Activated CD4-positive, alpha-beta T cell treated with anti-CD3 and anti-CD28 coated beads, Interleukin-2, amount 50 U/mL, for 4 hours (primary cell): ENCODE measurements at places on chromosomes 1 and 21.

- no peak for DNase-seq
These were observed 282.0 kb downstream of the PTPRU start for GRCh38 chr1:29518183-29518835.

DNA sequence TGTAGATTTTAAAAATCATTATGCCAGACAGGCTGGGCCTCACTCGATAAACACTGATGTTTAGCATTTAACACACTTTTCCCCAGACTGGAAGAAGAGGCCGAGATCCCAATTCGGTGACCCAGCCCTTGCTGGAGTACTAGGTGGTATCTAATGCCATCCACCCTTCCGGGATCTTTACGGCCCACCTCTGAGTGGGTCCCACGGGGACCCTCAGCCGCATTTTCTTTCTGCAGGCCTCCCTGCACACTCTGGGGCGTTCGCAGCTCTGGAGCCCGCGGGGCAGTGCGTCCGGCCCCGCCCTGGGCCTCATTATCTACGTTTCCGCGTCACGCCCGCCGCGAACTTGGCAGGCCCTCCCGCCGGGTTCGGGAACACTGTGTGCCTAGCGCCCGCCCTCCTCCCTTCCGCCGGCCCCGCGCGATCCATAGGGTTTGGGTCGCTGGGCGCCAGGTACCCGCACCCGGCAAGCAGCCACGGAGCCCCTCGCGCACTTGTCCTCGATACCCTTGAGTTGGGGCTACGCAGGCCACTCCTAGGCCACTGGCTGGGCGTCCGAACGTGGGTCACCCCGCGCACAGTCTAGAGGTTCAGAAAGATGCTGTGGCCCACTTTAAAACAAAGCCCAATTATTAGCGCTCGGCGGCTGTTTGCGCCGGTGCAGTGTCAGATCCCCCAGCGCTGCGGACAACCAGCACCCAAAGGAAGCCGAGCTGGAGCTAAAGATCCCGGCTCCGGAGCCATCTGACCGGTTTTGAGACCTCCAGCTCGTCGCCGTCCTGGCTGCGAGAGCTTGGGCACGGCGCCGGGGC, 950 bp upstream of the EVA1C start:
- DNase-seq, result peak; percentile 55

DNA sequence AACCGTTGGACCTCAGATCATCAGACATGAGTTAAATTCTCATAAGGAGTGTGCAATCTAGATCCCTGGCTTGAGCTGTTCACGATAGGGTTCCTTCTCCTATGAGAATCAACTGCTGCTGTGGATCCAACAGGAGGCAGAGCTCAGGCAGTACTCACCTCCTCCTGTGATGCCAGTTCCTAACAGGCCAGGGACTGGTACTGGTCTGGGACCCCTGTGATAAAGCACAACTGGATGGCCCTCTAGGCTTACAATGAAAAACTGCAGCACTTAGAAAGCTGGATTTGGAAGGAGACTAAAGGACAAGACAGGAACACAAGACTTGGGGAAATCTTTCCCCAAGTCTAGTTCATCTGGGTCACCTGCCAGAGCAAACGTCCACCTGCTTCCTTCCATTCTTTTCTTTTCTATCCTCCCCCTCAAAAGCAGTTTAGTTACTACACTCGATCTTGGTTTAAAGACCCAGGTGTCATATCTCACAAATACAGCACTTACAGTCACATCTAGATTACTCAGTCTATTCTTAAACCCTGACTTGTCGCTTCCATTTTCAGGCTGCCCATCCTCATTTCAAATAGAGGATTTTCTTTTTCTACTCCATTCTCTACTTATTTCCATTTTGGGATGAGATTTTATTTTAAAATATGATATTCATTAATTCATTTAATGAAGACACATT, 59.8 kb downstream of the PTPN14 start:
- DNase-seq, result no peak

GRCh38 chr1:216014086-216014485, 409.2 kb downstream of the USH2A start:
- DNase-seq, result no peak

- DNase-seq, result peak; percentile 22
These were observed 11.4 kb upstream of the RGS16 start for GRCh38 chr1:182615468-182616129.

GRCh38 chr1:110452330-110452729, 1.4 kb downstream of the PROK1 start:
- no peak for DNase-seq

DNA sequence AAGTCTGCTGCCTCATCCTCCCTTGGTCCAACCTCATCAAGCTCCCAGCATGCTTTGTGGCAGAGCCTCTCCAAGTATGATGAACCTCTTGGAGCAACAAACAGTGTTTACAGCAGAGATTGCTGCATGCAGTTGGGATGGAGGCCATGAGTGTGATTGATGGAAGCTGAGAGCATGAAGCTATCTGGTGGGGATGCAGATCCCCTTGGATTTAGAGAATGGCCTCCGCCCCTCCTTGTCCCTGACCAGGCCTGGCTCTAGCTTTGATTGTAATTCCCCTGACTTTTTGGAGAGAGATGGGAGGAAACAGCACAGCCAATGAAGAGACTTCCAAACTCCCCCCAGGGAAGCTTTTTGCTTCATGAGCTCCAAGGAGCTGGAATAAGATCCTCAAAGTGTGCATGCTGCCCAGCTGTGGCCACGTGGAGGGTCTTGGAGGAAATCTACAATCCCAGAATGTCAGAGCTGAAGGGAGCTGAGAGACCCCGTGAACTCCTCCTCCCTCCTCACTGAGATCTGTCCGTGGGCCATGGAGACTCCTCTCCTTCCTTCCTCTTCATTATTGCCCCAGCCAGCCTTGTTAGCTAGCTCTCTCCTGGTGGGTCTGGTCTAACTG, 165.3 kb upstream of the USP24 start:
- DNase-seq, result no peak

DNA sequence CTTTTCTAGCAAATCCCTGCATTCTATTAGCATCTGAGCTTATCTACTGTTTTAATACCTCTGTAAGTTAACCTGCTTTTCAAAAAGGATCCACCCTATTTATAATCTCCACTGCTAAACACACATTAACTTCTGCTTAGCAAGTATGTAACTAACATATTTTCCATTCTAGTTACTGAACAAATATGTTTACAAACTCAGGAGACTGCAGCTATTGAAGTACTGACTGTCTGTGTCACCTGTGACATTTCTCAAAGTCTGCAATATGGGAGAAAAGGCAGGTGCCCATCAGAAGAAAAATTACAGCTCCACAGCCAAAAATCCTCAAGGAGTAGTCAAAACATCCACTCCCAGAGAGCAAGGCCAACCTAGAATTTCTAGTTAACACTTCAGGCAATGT, 88.3 kb downstream of the JAK1 start:
- DNase-seq, result no peak

DNA sequence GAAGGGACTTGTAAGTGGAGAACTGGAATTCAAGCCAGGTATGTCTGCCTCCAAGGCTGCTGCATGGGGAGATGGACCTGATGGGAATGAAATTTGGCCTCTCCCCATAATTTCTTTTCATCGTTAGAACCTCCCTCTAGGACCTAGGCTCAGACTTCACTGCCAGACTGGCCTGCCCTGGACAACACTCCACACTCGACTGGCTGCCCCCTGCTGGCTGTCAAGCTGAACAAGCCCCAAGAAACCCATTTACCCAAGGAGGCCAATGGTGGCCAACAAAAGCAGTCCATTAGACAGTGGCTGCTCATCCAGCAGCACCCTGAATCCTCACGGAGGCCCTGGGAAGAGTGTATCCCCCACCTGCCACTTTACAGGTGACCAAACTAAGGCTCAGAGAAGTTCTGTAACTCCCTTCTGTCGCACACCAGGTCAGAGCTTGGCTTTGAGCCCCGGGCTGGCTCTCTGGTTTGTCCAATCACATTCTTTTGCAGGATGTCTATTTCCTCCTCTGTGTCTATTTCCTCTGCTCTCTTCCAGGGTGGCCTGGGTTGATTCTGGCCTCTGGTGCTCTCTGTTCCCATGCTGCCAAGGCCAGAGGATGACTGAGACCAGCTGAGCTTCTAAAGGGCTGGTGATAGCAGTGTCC, 3.8 kb downstream of the RNF186 start:
- DNase-seq, result peak; percentile 25
